ENCODE measurements at places on chromosomes 5 and 9.

DNA sequence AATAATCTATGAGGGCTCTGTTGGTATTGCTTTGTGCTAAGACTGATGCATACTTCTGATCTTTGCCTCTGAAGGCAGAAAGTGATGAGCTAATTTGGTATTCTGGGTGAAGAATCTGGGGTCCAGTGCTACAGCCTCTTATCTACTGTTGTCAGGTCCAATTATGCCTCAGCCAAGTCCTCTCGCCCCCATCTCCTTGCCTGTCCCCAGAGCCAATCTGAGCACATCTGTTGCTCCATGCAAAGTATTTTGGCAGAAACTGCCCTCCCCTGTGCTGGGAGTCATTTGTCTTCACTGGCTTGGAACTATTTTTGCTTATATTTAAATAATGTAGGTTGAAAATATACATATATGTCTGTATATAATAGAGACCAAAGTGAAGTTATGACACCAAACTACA is 23.4 kb downstream of the LSM11 start:
- DNase-seq, result no peak

DNA sequence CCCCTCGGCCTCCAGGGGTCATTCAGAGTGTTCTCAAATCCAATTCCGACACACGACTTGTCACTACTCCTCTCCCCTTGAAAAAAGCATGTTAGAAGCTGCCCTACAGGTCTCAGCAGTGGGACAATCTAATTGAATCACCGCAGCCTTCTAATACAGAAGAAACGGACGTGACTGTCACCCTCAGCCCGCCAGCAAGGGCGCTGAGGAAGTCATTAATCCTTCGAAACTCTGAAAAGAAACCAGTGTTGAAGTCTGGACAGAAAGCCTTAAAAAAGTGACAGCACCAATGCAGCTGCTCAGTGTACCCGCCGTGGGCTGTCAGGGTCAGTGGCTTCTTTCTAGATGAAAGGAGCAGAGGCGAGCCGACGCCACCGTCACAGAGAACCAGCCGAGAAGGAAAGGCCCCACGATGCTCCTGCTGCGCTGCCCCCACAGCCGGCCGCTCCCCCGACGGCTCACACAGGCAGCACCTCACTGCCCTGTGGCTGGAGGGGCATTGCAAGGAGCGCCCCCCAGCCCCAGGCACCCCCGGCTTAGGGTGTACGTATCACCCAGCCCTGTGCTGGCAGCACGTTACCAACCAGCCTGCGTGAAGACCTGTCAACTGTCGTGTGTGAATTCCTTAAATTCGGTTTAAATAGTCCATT is 5.7 kb downstream of the BRD3OS start:
- no peak for DNase-seq

- DNase-seq, result no peak
These were observed 9.0 kb upstream of the KIF2A start for GRCh38 chr5:62296998-62297397.

DNA sequence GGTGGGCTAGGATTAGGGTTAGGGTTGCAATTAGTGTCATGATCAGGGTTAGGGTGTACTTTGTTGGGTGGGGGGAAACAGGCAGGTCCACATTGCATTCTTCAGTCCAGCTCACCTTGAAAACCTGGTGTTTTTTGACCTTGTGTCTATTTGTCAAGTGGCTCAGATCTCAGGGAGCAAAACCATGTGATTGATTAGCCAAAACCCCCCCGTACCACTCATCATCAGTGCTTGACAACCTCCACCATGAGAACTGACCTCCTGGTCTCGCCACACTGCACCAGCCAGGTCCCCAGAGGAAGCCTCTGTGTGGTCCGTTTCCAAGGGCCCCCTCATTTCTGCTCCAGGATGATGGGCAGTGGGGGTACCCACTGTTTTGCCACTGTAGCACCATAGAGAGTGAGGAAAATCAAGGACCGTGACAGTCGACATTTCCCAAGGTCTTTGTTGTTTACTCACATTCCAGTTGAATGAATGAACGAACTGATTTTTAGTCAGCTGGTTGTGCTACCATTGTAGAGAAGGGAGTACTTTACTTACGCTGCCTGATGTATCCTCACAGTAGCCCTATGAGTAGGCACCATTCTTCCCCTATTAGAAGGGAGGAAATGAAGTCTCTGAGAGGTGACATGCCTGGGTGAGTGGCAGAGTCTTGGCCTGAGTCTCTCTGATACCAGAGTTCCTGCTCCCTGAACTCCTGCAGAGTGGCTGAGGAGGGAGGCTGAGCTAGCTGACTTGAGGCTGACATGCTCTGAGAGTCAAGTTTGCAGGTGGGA is 84.8 kb downstream of the RAD23B start:
- DNase-seq, result no peak

GRCh38 chr5:151661968-151662732 is 24.6 kb downstream of the SPARC start:
- no peak for DNase-seq

DNA sequence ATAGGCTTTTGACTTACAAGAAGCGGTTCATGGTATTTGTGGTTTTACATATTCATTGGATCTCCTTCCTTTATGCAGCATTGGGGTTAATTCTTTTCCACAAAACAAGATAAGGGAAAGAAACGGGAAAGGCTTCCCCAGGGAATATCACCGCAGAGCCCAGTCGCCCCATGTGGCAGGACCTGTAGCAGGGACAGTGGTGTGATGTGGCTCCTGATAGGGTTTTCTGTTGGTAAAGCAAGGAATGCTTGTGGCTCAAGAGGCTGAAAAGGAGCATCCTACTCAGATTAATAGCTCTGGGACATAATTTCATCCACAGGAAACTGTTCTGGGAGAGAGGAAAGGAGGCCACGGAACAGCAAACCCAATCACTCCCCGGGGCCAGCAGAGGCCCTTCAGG is 699.9 kb downstream of the MTRR start:
- no peak for DNase-seq

- DNase-seq, result no peak
These were observed 69.1 kb downstream of the PBX3 start for GRCh38 chr9:125816321-125816720.

GRCh38 chr5:75885321-75885720 is 168.1 kb upstream of the POC5 start:
- no peak for DNase-seq

- DNase-seq, result no peak
These were observed 208.5 kb upstream of the TRPM3 start for GRCh38 chr9:71329873-71330272.

DNA sequence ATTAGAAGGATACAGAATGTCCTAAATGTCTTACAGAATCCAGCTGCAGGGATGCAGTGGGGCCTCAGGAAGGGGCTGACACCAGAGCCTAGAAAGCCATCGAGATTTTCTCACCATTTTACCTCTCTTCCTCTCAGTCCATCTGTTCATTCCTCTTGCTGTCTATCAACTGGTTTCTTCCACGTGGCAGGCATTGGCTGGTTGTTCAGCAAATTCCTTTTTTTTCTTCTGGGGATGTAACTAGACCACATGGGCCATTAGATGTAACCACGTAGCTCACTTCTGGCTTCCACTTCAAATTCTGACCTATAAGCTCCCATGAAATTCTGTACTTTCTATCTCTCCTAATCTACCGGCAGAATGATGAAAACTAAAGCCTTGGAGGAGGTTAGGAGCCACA is 93.6 kb upstream of the MTAP start:
- no peak for DNase-seq

- no peak for DNase-seq
These were observed 91.1 kb upstream of the TBCA start for GRCh38 chr5:77867194-77867691.

- DNase-seq, result no peak
These were observed 40.9 kb downstream of the SEC61B start for GRCh38 chr9:99262949-99263418.

GRCh38 chr9:86846656-86847055 is 100.7 kb downstream of the GAS1 start:
- no peak for DNase-seq
